ENCODE measurements at places on chromosomes 13 and 19.

DNA sequence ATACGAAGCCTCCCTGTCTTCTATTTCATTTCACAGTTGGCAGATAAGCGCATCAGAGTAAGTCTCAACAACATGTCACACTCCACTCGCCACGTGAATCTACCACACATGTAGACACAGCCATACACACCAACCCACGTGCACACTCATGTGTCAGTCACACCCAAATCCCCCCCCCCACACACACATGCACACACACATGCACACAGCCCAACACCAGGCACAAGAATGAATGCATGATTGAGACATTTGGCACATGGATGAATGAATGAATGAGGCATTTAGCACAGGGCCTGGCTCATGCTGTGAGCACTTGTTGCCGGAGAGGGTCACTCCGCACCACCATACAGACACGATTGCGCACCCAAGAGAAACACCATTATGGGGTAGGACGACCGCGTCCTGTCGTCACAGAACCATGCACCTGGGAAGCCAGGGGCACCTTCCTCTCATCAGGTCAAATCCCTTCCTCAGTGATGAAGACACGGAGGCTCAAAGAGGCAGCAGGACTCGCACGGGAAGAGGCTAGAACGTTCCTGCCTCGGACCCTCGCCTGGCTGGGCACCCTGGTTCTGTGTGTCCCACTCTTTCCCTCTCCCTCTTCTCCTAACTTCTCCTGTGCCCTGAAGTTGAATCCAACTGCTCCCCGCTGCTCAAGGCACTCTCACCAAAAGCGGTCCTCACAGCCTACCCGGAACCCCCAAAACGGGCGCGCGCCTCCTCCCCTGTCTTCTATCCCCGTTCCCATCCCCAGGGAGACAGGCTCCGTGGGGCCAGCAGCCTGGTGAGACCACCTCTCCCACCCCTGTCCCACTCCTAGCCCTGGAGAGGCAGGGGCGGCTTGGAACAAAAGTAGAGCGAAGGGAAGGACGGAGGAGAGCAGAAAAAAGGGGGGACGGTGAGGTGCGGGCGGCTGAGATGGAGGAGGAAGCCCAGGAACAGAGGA is 1.3 kb downstream of the MEIS3 start:
- no peak for DNase-seq

GRCh38 chr13:97849305-97849704 is 104.2 kb upstream of the IPO5 start:
- DNase-seq: no peak

GRCh38 chr13:34363266-34363665 is 545.3 kb downstream of the RFC3 start:
- no peak for DNase-seq

GRCh38 chr19:15048128-15048527 is 1.2 kb upstream of the CASP14 start:
- DNase-seq: no peak

- DNase-seq: peak; percentile 20
These were observed 125.7 kb downstream of the TNFRSF19 start for GRCh38 chr13:23695711-23696464.

GRCh38 chr13:102580552-102581169 is 16.1 kb upstream of the TPP2 start:
- no peak for DNase-seq

DNA sequence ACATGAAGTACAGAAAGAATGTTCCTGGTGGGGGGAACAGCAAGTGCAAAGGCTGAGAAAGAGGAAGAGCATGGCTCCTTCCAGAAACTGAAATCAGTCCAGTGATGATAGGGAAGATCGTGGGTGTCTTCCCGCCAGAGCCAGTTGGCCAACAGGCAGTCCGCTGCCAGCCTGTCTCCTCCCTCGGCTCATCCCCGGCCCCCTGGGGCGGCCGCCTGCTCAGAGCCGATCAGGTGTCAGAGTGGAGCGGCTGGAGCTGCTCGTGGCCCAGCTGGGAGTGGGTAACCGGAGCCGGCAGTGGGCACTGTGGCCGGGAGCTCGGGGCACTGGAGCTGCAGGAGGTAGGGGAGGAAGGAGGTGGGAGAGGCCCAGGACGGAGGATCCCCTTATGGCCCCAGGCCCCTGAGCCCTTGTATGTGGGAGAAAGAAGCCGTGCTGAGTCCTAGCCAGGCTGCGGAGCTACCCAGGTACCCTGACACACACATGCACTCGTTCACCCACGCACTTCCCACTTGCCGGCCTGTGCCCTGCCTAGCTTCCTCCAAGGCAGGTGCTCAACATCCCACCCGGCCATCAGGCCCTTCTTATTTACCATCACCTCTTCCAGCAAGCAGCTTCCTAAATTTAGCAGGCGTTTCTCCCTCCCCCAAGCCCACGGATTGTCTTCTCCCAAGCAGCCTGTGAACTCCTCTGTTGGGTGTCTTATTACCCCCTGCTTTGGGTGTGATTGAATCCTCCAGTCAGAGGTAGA is 1.7 kb downstream of the ANKRD24 start:
- no peak for DNase-seq

GRCh38 chr13:21938168-21938567 is 267.3 kb downstream of the FGF9 start:
- no peak for DNase-seq

DNA sequence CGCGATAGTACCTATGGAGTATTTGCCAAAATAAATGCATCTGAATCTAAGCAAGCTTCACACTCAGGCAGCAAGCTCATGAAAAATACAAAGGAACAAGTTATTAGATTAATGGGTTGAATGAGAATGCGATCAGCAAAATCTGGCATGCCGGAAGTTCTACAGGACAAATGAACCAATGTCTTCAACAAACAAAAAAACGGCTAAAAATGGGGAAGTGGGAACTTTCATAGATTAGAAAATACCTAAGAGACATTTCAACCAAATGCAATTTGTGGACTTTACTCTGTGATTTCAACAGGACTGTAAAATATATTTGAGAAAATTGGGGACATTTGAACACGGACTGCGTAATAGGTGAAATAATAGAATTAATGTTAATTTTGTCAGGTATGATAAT is 22.4 kb upstream of the RNASEH2B start:
- DNase-seq: no peak

GRCh38 chr19:38713227-38713649 is 31.0 kb downstream of the CAPN12 start:
- DNase-seq: no peak

DNA sequence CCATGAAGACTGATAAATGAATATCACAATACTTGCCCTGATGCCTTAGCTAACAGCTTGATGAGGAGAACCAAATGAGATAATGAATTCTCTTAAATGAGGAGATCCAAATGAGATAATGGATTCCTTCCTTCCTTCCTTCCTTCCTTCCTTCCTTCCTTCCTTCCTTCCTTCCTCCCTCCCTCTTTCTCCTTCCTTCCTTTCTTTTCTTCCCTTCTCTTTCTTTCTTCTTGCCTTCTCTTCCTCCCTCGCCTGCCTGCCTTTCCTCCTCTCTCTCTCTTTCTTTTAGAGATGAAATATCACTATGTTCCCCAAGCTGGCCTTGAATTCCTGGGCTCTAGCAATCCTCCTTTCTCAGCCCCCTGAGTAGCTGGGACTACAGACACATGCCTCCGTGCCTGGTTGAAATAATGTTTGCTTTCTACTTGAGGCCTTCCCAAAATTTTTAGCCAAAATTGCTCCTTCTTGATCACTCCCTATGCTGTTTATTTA is 4.0 kb upstream of the SLAIN1 start:
- DNase-seq: no peak

DNA sequence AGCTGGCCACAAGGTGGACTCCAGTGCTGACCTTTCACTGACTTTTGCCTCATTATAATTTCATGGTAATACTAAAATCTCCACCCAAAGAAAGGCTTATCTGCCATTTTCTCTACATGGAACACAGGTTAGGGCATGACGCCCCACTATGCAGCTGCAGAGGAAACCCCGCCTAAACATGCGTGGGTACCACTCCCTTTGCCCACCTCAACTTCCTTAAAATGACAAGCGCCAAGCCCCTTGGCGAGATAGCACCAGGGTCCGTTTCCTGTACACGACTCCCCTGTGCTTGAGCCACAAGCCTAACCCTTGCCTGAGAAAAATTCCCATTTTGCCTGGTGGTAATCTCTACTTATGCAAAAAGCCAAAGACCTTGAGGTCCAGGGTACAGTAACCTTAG is 36.0 kb upstream of the PABPC3 start:
- no peak for DNase-seq

Data from activated naive CD8-positive, alpha-beta T cell treated with anti-CD3 and anti-CD28 coated beads, Interleukin-2, amount 50 U/mL, for 16 hours (primary cell).